RWPE1 (cell line): ENCODE measurements at places on chromosomes 6 and 20.

DNA sequence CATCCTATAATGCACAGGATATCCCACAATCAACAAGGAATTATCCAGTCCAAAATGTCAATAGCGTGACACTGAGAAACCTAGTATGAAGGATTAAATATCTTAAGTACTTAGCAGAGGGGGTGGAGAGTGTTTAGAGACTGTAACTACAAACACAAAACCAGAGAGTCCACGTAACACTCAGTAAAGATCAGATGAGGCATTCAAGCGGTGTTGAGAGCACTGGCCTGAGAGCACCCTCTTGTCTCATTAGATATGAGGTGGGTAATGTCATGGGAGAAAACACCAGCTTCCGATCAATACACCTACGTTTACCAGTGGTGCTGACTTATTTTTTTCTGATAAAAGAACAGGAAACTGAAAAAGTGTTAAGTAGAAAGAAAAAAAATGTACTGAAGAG, 2.3 kb downstream of the FAM184A start:
- no peak for DNase-seq

GRCh38 chr6:40379811-40380210, 207.4 kb downstream of the LRFN2 start:
- DNase-seq, result no peak

DNA sequence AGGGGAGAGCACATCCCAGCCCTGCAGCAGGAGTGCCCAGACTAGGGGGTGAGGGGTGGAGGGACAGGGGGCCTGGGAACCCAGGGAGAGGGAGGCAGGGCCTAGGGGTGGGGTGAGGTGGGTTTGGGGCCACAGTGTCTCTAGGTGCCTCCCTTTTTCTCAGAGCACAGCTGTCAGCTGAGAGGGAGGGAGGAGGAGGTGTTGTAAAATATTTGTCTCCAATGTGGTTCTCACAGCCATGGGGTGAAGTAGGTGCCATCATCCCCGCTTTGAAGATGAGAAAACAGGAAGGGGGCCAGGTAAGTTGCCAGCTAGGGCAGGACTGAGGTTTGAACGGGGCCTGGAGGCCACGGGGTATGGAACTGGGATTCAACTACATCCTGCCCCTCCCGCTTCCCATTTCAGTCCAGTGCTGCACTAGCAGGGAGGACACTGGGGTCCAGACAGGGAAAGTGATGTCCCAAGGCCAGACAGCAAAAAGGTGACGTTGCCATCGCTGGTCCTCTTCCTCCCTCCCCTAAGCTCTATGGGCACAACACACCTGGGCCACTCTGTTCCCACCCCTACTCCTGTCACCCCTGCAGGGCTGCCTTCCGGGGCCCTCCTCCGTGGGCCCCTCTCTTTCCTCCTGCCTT, 20.3 kb downstream of the PACSIN1 start:
- DNase-seq, result no peak

DNA sequence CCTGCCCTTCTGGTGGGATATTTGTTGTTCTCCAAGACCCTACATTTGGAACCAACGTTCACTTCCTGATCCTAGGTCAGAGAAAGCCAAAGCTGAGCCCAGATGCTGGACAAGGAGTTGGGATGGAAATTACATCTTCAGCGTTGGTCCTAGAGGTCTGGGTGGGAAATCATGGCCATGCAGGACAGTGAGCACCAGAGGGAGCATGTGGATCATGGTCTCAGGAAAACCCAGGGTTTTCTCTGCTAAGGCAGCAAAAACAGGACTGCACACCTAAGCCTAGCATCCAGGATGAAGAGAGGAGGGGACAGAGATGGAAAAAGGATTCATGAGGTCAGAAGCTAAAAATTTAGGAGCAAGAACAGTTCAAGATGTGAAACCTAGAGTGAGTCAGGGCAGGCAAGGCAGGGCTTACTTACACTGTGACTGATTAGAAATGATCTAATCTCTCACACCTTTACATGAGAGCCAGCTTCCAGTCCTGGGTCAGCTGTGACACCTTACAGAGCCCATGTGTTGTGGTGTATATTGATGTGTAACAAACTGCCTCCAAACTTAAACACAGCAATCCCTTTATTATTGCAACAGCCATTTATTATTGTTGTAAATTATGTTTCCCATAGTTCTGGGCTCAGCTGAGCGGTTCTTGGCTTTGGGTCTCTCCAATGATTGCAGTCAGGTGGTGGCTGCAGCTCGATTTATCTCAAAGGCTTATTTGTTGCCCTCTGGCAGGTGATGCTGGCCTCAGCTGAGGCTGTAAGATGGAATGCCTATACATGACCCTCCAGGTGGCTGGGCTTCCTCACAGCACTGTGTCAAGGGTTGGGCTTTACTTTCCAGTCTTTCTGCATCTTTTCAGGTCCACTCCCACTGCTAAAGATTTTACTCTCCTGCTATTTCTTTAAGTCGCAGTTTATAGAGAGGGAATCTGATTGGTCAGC, 6.5 kb downstream of the C20orf202 start:
- DNase-seq, result no peak

GRCh38 chr6:56278171-56278591, 30.8 kb upstream of the COL21A1 start:
- no peak for DNase-seq

DNA sequence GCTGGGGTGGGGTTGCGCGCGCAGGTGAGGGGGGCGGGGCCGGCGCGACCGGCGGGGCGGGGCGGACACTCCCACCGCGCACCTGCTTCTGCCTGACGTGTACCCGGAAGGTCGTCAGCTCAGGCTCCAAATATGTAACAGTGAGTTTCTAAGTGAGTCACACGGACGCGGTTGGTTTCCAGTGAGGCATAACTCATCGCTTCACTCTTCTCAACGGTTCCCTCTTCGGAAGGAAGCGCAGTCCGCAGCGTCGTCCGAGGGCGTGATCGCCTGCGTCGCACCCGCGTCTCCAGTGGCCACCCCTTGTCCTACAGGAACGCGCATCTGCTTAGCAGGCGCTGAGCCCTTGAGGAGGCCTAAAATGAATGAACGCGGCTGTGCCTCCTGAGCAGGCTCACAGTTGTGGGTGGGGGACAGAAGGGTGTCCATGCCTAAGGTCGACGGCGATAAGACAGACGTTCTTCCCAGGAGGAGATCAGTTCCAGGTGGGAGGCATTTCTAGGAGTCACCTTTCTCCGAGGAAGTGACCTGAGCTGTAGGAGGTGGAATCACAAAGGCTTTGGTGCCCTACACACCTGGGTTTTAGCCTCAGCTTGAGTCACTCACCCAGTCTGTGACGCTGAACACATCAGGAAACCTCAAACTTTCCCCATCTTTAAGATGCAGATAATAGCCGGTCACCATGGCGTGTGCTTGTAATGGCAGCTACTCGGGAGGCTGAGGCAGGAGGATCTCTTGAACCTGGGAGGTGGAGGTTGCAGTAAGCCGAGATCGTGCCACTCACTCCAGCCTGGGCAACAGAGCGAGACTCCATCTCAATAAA, 50.9 kb upstream of the EZR start:
- DNase-seq, result peak; percentile 99

DNA sequence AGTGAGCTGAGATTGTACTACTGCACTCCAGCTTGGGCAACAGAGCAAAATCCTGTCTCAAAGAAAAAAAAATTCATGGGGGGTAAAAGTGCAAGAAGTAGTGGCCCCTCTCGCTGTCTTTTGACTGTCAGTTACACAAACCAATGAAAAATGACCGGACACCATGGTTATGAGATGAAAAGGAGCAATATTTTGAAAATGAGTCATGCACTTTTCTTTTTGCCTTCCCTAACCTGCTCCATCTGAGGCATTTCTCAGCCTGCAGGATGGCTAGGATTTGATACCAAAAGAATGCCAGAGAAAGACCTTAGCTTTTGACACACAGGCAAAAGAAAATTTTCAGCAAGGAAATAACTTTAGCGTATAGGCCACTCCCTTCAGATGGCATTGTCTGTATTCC, 181.7 kb upstream of the ARID1B start:
- DNase-seq, result no peak

DNA sequence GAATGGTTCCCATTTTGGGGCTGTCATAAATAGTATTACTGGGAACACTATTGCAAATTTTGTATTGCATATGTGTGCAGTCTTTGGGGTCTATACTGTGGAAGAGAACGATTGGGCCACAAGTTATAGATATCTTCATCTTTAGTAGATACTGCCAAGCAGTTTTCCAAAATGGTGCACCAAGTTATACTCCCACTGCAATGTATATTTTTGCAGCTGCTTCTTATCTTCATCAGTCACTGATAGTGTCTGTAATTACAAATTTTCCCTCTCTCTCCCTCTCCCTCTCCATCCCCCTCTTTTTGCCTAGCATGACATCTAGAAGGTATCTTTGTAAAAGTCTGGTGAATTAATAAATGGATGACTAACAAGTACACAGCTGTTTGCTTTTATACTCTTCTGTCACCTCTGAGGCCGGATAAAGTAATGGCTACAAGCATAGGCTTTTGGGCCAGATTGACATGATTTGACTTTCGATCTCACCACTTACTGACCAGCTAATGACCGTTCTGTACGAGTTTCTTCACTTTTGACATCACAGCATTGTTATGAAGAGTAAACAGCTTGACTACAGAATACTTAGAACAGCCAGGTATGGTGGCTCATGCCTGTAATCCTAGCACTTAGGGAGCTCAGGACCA, 113.3 kb upstream of the SLC2A12 start:
- no peak for DNase-seq

GRCh38 chr6:167547751-167548150, 222.9 kb downstream of the TTLL2 start:
- no peak for DNase-seq

DNA sequence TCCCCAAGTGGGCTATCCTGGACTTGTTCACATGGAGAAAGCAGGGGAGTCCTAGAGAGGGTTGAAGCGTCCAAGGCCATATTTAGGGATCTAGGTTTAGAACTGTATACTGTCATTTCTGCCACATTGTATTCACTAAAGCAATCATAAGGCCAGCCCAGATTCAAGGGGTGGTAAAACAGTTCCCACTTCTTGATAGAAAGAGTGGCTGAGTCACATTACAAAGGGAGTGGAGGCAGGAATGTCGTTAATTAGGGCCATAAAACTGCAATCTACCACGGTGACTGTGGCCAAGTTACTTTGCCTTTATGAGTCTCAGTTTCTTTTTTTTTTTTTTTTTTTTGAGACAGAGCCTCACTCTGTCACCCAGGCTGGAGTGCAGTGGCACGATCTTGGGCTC, 7.4 kb upstream of the UBR2 start:
- no peak for DNase-seq

GRCh38 chr6:108156180-108156937, 9.5 kb upstream of the NR2E1 start:
- DNase-seq, result no peak

GRCh38 chr20:44651434-44651683, 140 bp downstream of the ADA start:
- DNase-seq, result no peak

DNA sequence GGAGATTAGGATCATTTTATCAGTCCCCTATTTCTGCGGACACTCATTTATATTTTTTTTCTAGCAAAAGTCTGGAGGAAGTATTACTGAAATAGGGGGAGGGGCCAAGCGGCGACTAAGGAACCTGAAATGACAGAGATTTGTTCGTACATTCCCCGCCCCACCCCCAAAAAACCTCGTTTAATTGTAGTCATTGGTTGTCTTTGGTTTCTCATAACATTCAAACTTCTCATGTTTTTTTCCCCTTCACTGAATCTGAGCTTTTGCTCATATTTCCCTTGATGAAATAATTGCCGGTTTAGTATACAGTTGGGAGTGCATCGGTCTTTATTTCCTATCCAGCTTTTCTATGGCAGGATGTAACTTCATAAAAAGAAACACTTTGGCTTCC, 768 bp upstream of the FYN start:
- no peak for DNase-seq

- DNase-seq, result no peak
Measured at GRCh38 chr6:165456286-165456685, 146.9 kb upstream of the C6orf118 start.

GRCh38 chr6:98929498-98930060, 18.2 kb downstream of the FBXL4 start:
- no peak for DNase-seq

DNA sequence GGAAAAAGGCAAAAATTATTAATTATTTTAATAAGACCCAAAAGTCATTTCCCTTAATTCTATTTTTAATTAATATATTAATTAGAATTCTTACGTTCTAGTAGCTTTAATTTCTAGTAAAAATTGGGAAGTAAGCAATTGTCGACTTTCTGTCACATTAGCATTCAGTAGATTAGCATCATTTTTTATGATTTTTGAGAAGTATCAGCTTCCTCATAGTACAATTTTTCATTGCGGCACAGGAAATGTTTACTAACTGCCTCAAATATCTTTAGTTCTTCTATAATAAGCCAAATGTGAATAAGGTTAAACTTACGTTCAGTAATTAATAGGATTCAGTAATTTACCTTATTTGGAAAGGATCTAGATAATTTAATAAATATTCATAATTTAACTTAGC, 687.4 kb downstream of the EPM2A start:
- DNase-seq, result no peak

DNA sequence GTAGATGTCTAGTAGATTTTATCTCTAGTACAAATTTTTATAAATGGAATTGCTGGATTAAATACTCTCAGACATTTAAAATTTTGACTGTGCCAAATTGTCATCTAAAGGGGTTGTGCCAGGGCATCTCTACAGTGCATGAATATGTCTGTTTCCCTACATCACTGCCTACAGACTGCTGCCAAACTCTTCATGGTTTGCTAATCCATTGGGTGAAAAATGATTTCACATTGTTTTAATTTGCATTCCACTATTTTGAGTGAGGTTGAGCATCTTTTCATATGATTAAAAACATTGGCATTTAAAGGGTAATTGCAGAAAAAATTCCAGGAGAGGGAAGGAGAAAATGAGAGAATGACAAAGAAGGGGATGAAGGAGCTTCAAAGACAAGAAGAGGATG, 267.7 kb upstream of the RNF24 start:
- no peak for DNase-seq

- no peak for DNase-seq
Measured at GRCh38 chr6:117446861-117447260, 21.1 kb upstream of the ROS1 start.

- no peak for DNase-seq
Measured at GRCh38 chr6:74645108-74645849, 560.6 kb downstream of the COL12A1 start.

DNA sequence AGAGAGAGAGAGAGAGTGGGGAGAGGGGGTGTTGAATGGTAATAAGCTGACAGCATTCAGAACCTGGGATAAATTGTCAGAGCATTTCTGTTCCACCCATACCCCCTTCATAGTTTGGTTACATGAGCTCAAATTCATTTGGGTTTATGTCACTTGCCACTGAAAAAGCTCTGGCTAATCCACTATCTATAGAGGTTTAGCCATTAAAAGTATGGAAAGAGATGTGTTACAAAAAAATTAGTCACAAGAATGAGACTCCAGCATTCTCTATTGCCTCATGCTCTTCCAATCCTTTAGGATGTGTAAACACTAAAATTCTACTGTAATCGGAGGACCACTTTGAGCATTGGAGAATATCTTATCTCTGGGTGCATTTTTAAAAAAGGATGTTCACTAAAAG, 297.6 kb upstream of the TCF21 start:
- no peak for DNase-seq

- DNase-seq, result no peak
Measured at GRCh38 chr6:158754738-158755137, 64.4 kb downstream of the EZR start.
